A549 treated with Mapracorat at 1 μM for 4 hours (cell line): ENCODE measurements at places on chromosomes 7 and 10. TPM values are rescaled to one million over a fixed set of nuclear protein-coding genes. Genes with fewer than 3 reads are reported as not detected.

The DENND10 gene
- 48.9 to 59.0 TPM (median 57.9 TPM) in 5 replicates for total RNA-seq

The EGR2 gene
- 0.33 to 0.76 TPM (median 0.48 TPM) in 5 replicates for total RNA-seq

The SMO gene
- total RNA-seq, result 10.9 to 16.2 TPM (median 13.6 TPM) in 5 replicates

The MMP21 gene
- 0.08 to 0.11 TPM in 2 of 5 replicates, not detected in the others for total RNA-seq

The KIAA1549 gene
- 4.7 to 6.7 TPM (median 5.8 TPM) in 5 replicates for total RNA-seq

The OPN4 gene
- not detected in 5 replicates for total RNA-seq

The NAT16 gene
- total RNA-seq, result 0.15 to 0.20 TPM (median 0.15 TPM) in 5 replicates

The EXOSC1 gene
- total RNA-seq, result 52.8 to 56.2 TPM (median 54.2 TPM) in 5 replicates

The CTAGE4 gene
- 0.05 TPM in 1 of 5 replicates, not detected in the others for total RNA-seq
